ENCODE measurements at places on chromosomes 5 and 9.

- DNase-seq: no peak
Observed at GRCh38 chr5:139207297-139208000, 9.3 kb upstream of the SIL1 start.

GRCh38 chr5:41542183-41542582, 31.8 kb upstream of the PLCXD3 start:
- no peak for DNase-seq

- no peak for DNase-seq
Observed at GRCh38 chr9:34242830-34243229, 64.0 kb downstream of the UBAP1 start.

DNA sequence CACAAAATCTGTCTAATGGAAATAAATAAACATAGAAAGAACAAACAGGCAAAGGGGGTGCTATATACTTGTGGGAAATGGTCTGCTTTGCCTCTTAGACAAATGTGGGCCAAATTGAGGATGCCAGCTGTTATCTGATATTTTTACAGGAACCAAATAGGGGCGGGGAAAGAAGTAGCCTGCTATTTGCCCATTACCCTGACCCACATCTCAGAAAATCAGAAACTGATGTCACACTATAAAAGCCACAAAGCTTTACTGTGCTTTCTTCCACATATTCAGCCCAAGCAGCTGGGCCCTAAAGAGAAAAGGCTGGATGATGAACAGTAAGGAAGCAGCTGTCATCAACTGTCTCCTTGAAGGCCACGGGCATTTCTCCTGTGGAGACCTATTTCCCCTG, 97.3 kb downstream of the ELAVL2 start:
- no peak for DNase-seq

DNA sequence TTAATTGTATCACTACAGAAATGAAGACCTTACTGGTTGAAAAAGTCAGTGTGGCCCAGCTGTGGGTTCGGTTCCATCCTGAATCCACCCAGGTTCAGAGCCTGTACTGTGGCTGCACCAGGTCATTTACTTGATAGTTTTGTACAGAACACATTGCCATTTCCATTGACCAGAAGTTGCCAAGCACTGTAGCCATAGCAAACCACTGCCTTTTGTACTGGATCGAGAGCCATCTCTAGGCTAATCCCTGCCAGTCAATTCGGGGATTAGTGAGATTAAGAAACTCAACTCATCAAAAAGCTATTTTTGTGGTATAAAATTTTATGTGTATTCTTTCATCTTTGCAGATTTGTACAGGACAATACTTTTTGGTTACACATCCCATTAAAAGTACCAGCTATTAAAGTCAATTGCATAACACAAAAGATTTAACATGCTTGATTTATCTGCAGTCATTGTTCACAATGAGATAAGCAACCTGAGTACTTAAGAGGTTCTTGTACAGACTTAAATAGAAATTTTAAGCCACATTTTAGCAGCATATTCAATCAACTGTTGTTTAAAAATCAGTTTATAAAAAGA, 108.5 kb upstream of the OTULINL start:
- no peak for DNase-seq

- no peak for DNase-seq
Observed at GRCh38 chr9:113397203-113397631, 3.9 kb downstream of the ALAD start.

DNA sequence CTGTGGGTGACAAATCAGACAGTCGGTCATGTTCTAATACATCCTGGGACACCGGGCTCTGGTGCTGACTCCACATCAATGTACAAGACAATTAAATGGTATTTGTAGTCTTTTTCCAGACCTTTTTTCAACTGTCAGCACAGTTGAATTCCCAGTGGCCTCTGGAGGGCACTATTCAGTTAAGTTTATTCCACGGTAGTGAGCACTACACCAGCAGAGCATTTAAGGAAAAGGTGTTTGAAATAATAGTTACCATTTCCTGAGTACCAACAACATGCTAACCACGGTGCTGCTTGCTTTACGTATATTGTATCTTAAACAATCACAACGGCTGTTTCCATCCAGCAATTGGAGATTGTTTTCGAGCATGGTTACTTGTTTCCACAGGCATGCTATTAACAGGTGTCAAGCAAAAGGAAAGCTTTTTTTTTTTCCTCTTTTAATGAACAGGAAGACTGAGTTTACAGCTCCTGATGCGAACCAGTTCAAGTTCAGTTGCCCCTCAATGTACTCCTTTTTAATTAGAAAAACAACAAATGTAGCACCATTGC, 186.7 kb downstream of the PDZD2 start:
- DNase-seq: no peak

DNA sequence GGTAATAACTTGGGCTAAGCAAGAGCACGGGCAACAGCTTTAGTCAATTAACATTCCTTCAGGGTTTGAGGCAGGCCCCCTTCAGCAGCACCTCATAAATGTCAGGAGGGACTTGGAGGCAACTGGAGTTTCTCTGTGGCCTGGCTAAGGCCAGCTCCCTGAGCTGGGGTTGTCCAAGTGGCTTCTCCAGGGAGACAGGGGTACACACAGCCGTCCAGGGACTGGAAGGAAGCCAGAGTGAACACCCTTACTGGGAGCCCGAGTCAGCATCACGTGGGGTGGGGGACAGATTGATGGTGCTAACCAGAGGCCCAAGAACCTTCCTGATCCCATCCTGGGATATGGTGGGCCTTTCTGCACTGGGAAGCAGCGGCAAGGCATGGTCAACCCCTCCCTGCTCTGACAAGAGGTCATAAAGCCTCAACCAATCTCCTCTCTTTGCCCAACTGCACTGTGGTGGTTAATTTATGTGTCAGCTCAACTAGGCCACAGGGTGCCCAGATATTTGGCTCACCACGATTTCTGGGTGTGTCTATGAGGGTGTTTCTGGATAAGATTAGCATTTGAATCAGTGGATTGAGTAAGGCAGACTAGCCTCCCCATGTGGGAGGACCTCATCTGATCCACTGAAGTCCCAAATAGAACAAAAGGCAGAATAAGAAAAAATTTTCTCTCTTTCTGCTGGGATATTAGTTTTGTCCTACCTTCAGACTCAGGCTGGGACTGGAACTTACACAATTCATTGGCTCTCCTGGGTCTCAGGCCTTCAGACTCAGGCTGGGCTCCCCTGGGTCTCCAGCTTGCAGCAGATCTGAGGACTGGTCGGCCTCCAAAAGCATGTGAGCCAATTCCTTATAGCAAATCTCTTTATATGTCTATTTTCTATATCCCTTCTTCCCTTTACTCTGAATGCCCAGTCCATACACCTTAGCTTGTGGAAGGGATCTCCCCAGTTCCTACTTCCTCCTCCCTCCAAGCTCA, 127.2 kb upstream of the LARP1 start:
- peak; percentile 52 for DNase-seq

- DNase-seq: no peak
Observed at GRCh38 chr5:25701936-25702335, 1057.2 kb upstream of the CDH10 start.

DNA sequence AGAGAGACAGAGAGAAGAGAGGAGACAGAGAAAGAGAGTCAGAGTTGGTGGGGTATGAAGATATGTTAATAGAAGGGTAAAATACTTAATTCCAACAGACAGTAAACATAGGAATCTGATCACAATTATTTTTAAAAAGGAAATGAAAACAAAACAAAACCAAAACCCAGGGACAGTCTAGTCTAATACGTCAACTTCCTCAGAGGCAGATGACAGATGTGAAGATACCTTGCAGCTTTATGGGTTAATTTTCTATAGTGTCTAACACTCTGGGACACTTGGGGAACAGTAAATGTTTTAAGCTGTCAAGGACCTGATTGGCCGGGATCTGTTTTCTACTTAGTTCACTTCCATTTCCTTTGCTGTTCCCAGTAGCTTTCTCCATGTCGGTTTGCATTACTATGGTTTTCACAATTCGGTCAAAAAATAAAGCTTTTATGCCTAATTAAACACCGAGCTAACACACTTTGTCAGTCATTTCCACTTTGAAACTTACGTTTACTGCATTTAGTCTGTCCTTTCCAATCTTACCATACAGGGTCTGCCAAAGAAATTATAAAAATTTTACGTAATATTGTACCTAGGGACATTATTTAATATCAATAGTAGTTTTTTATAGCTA, 216.5 kb downstream of the MCTP1 start:
- no peak for DNase-seq

DNA sequence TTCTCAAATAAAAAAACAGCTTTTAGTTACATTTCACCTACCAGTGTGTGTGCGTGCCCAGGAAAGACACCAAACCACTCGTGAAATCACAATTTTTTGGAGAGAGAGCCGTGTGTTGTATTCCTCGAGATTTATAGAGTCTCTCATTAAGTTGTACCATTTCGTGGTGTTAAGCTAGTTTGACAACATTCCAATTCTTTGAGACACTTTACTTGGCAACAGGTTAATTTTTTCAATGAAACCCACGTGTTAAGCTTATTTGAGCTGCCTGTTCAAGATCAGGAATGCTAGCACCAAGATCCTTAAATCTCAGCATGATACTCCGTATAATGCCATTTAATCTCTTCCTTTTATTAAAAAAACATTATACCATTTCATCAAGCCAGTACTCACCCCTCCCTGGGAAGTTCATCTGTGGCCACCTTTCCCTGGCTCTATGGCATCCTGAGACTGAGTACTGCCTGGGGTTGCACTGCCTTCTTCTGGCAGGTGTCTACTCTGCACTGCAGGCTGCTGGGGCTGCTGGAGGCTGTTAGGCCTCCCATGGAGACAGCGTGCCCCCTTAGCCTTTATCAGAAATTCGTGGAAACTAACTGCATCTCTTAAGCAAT, 143.7 kb downstream of the ARHGAP26 start:
- no peak for DNase-seq

DNA sequence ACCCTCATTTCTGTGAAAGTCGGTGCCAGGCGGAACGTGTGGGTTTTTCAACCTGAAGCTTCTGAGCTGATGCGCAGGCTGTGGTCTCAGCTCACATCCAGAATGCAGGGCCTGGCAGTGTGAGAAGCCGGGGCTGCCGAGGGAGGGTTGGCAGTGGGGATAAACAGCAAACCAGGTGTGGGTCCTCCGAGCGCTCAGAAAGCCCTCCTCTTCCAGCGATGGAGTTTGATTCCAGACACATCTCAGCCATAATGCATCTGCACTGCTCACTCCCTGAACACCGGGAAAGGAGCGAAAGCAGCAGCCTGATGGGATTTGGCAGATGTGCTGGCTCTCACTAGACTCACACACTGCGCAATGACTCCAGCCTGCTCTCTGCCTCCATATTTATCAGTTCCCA, 280.1 kb downstream of the HSPA4 start:
- no peak for DNase-seq

- DNase-seq: no peak
Observed at GRCh38 chr5:68194386-68194785, 21.2 kb upstream of the PIK3R1 start.

- no peak for DNase-seq
Observed at GRCh38 chr5:43412644-43413043, 453 bp upstream of the CCL28 start.

GRCh38 chr9:27663526-27663925, 90.2 kb upstream of the C9orf72 start:
- no peak for DNase-seq

DNA sequence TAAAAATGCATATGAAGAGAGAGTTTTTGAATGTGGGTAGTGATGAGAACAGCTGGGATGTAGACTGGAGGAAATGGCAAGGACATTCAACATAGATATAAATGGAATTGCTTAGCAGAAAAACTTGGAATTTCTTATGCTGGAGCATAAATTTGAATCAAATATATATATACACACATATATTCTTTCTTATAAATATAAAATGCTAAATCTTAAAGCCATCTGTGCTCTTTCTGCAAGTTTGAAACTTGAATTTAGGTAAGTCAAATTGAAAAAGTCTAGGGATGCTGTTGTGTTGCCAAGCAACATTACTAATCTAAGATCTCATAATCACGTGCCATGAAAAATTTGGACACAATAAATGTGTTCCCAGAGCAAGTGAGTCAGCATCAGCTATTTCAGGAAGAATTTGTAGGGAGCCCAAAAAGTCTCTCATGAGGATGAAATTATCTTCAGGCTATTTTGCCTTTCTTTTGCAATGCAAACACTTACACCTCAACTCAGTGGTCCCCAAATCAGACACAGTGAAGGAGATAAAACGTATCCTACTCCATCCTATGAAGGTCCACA, 58.4 kb upstream of the ALDH1A1 start:
- peak; percentile 10 for DNase-seq

- no peak for DNase-seq
Observed at GRCh38 chr5:173045474-173045873, 10.7 kb upstream of the CREBRF start.

GRCh38 chr9:117307701-117308100, 107.2 kb downstream of the ASTN2 start:
- no peak for DNase-seq

GRCh38 chr9:2386566-2386965, 235.0 kb upstream of the VLDLR start:
- DNase-seq: no peak

GRCh38 chr9:22037954-22038690, 29.0 kb upstream of the CDKN2B start:
- no peak for DNase-seq

DNA sequence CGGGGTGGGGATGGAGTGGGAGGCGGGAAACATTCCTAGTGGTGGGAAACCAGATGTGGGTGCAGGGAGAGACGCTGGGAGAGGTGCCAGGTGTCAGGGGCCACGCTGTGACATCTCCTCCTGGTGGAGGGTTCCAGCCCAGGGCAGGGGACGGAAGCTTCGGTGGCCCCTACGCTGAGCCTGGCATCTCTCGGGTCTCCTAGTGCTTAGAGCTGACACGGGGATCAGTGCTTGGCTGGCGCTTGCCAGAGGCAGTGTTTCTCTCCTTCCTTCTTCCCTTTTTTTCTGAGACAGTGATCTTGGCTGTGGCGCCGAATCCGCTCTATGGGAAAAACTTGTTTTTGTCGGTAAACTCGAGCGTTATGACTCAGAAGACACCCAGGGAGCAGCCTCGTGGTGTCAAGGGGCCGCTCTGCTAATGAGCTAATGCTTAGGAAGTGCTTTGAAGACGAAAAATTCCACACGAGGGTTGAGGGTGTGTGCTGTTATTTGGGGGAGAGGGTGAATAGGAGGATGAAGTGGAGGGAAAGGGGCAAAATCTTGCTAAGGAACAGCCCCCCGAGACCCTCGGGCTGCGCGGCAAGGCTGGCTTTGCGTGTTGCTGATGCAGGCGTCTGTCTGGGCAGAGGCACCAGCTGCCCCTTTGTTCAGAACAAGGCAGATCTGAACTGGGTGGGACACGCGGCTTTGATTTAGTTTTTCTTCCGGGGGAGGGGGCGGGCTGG, 20.4 kb upstream of the IER5L start:
- peak; percentile 61 for DNase-seq

GRCh38 chr5:123449424-123449974, 26.3 kb upstream of the CEP120 start:
- DNase-seq: no peak

DNA sequence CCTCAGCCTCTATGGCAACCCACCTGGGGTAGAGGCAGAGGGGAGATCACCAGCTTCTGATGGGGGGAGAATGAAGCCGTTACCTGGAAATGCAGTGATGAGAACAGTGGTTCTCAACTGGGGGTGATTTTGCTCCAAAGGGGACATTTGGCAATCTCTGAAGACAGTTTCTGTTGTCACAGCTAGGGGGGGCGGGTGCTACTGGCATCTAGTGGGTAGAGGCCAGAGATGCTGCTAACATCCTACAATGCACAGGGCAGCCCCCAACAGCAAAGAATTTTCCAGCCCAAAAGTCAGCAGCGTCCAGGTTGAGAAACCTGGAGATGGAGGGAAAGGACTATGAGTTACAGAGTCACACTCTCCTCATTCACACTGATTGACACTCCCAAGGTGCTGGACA, 84.5 kb downstream of the FGF1 start:
- DNase-seq: no peak

Measured in fibroblast of skin of left biceps (primary cell).